GM04504 (cell line): ENCODE measurements at places on chromosomes 2 and 18.

- DNase-seq = no peak
Measured at GRCh38 chr2:73746015-73746876, 9.1 kb upstream of the TPRKB start.

- no peak for DNase-seq
Measured at GRCh38 chr2:8118940-8119781, 562.7 kb upstream of the ID2 start.

DNA sequence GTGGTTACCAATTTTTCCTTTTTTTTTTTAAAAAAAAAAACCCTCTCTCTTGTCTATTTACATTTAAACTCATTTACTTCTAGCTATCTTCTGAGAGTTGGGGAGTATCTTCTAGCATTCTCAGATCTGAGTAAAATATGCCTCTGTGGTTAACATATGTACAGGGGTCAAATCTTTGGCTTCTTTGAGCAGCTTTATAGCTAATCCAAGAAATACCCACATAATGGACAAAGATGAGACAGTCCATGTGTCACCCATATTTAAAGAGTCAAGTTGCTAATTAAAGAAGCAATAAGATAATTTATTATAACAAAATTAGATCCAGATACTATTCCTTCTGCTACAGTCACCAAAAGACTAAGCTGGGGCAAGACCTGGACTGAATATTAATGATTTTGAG, 139.0 kb upstream of the HNRNPA3 start:
- no peak for DNase-seq

DNA sequence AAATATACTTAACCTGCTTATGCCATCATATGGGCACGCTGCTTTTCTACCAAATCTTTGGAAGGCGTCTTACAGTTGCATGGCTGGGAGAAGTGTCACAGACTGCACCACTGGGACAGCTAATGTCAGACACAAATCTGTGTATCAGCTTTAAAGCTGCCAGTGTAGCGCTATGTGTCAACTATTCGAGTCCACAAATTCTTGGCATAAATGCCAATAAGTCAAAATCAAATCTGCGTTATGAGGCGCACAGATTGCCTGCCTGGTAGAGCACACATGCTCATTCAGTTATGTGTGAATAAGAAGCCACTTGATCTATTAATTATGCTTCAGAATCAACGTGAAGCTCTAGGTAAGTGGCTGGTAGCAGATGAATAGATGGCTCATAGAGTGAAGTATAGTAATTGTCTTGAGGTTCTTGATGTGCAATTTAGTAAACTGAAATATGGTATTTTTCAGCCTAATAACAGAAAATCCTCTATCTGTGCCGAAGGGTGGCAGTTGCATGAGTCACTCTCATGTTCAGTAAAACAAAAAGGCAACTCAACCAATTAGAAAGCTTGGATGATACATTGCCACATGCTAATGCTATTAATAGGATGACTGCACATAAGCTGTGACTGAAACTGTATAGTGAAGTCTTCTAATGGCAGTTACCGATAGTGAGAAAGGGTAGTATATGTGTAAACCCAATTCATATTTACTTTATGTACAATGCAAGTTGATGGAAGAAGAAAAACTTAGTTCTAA, 52.0 kb downstream of the DCC start:
- no peak for DNase-seq

GRCh38 chr2:142065156-142065555, 65.7 kb downstream of the LRP1B start:
- no peak for DNase-seq

DNA sequence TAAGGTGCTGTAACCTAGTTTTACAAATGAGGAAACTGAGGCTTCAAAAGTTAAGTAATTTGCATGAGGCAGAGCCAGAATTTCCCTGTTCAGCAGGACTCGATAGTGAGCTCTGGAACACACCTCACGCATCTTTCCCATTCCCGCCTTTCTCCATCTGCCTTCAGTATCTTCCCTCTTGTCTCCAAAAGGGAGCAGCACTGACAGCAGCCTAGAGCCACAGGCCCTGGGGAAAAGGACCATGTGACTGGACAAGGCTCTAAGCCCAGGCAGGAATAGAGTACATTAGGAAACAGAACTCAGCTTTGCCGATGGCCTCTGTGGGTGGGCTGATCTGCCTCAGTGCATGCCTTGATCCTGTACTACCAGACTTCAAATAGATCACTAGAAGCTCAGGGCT, 21.5 kb downstream of the GPR155 start:
- DNase-seq = no peak

GRCh38 chr2:177810906-177811305, 261.7 kb downstream of the PDE11A start:
- DNase-seq = no peak

DNA sequence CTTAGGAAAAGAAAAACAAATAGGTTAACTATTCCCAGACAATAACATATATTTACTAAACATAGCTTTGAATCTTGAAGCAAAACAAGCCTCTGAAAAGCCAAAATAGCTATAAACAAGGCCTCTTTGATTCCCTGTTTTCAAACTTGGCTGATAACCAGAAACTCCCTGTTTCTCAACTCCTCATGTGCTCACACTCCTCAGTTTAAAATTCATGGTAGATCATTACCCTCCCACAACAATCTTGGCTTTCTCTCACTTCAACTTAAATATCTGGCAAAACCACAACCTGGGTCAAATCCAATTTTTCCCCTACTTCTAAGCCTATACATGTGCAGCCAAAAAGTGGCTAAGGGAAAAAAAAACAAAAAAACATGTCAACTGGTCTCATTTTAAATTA, 15.6 kb downstream of the SUCLG1 start:
- no peak for DNase-seq

DNA sequence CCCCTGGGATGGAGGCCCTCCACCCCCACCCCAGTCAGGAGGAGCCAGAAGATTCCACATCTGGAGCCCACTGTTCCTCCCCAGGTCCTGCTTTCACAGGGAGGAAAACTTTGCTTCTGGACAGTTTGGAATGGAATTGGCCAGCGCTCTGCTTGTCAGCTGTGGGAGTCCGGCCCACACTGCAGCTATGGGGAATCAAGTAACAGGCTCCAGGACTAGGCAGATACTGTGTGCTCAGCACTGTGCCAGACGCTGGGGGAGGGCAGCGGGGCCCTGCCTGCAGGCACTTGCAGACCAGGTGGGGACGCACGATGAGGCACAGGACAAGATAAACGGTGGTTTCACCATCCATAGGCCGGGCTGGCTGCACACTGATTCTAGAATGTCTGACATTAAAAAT, 114.0 kb downstream of the STPG4 start:
- DNase-seq = no peak

DNA sequence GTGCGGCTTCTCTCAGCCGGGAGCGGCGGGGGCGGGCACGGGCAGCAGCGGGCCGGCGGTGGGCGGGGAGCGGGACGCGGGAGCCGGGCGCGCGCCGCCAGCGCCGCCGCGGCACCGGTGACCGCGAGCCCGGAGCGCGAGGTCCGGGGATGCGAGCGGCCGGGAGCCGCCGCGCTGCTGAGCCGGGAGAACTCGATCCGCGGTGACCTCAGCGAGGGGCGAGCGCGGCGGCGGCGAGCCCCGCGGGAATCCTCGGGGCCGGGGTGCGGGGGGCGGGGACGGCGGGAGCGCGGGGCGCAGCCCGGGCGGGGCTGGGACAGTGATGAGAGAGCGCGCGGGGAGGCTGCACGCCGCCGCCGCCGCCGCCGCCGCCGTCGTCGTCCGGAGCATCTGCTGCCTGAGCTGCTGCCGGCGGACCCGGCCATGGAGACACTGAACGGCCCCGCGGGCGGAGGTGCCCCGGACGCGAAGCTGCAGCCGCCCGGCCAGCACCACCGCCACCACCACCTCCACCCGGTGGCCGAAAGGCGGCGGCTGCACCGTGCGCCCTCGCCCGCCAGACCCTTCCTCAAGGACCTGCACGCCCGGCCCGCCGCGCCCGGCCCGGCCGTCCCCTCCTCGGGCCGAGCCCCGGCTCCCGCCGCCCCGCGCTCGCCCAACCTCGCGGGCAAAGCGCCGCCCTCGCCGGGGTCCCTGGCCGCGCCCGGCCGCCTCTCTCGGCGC, at the start of gene MTCL1:
Gene MTCL1, plus strand, starts transcription at position 319 of the 723 bp plus-strand sequence. Its CDS starts 105 bp downstream, at position 424.
- DNase-seq = no peak

- DNase-seq = no peak
Measured at GRCh38 chr2:12762976-12763375, 46.2 kb downstream of the TRIB2 start.

DNA sequence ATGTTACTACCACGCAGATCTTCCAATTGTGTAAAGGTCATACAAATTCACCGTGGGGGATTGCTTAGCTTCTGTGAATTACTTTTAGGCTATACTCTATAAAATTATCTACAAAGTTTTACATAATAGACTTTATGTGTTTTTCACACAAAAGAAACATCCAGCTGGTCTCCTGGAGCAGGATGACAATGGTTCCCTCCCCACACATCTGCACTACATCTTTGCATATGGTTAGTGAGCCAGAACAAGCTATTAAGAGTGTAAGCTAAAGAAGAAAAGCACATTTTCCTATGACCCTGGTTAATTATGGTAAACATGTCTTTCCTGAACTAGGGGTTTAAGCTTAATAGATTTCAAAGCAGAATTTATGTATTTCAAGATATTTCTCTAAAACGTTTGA, 295.1 kb downstream of the ASXL3 start:
- DNase-seq = no peak

GRCh38 chr18:8036551-8036950, 469.4 kb downstream of the PTPRM start:
- DNase-seq = no peak

GRCh38 chr2:236545814-236546480, 23.7 kb upstream of the ACKR3 start:
- no peak for DNase-seq

- no peak for DNase-seq
Measured at GRCh38 chr2:101740555-101740964, 43.1 kb downstream of the MAP4K4 start.

DNA sequence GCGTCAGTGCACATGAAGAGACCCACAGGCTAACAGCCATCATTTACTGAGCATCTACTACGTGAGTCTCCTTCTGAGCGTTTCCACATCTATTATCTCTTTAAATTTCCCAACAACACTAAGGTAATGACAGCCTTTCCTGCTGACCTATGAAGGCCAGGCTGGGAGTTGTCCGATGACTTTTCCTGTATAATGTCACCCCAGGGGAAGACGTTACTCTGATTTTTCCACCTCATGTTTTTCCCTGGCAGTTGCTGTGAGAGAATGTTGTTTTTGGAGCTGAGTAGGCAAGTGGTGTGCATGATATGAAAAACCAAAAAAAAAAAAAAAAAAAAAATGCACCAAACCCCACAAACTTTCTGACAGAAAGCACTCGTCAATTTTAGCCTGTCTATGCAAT, 207.6 kb downstream of the SLC8A1 start:
- no peak for DNase-seq

GRCh38 chr2:138112536-138112935, 148.3 kb downstream of the HNMT start:
- DNase-seq = no peak
